Cardiac septum (tissue), 1 donor: ENCODE measurements at places on chromosomes 6 and 20. TPM values are rescaled to one million over a fixed set of nuclear protein-coding genes. Genes with fewer than 3 reads are reported as not detected.

DNA sequence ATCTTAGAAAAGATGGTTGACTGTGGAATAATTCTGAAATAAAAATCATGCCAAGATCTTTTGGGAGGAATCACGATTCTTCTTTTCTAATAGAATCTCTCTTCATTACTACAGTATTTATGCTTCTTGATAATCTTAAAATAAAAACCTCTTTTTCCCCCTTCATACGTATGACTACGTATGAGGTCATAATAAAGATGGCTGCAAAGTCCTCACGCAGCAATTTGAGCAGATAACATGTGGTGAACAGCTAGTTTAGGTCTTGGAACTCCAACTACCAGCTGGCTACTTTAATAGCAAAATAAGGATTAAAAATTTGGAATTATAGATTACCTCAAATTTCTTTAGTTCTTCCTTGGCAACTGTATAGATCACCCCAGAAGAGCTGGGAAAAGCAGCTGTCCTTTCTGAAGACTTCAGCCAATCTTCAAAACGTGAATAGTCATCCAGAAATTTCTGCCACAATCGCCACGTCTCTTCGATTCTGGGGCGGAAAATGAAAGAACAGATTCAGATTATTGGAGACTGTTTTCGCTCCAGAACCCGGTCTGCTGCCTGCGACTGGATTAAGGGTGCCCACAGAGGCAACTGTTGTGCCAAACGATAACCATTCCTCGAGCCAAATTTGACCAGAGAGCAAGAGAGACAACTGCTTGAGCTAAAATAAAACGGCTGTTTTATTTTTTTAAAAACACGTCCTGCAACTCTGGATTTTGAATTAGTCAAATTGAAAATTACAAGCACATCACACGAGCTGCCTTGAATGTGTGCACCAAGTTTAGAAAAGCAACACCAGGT lies 347.3 kb downstream of the ESR1 start:
- no peak for DNase-seq

RCAN2 gene
- 281 TPM for total RNA-seq

- peak; percentile 79 for DNase-seq
Observed at GRCh38 chr6:52551483-52552277, 25.2 kb downstream of the TRAM2 start.

DNA sequence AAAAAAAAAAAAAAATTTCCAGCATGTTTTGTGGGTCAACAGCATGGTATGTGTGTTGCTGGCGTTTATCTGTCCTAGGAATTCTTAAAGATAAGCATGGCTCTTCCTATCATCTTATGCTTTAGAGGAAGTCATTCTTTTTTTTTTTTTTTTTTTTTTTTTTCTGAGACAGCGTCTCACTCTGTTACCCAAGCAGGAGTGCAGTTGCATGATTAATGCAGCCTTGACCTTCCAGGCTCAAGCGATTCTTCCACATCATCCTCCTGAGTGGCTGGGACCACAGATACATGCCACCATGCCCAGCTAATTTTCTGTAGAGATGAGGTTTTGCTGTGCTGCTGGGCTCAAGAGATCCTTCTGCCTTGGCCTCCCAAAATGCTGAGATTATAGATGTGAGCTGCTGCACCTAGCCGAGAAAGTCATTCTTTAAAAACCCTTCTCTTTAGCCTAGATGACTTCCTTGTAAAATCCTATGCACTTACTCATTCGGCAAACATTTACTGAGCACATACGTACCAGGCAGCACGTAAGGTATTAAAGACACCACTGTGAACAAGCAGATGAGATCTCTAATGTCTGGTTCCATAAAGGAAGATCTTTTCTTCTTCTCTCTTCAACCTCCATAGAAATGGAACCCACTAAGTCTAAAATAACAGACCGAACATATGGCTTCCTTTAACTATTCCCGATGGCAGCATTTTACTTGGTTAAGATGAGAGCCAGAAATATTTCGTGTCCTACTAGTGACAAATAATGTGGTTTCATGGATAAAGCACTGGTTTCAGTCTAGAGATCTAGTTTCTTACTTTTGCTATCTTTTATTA lies 122.4 kb downstream of the RIN2 start:
- DNase-seq: no peak

DNA sequence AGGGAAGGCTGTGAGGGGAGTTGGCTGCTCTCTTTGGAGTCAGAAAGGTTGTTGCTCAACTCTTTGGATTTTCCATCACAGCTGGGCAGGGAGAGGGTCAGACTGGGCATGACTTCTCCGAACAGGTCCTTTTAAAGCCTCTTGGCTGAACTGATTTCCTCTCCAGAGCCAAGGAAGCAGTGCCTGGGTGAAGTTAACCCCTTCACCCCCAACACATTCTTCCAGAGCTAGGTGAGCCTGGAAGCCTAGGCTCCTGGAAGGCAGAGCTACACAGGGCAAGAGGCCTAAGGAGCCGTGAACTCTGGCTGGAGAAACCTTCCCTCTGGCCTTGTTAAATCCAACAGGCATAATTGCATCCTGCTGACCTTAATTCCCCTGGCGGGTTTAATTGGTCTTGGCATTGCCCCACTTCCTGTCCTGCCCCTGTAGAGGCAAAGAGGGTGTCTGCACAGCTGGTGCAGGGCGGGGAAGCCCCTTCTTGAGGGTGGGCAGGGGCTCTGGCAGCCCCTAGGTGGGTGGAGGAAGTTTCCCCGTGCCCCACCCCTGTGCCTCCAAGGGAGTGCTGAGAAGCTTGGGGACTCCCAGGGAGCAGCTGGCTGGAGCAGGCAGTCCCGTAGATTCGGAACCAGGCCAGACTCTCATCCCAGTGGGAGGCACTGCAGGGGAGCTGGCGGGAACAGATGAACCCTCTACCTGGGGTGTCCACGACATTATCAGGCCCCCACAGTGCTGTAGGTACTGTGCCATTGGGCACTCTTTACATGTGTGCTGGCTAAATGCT lies 3.6 kb upstream of the MYLK2 start:
- DNase-seq: no peak

DNA sequence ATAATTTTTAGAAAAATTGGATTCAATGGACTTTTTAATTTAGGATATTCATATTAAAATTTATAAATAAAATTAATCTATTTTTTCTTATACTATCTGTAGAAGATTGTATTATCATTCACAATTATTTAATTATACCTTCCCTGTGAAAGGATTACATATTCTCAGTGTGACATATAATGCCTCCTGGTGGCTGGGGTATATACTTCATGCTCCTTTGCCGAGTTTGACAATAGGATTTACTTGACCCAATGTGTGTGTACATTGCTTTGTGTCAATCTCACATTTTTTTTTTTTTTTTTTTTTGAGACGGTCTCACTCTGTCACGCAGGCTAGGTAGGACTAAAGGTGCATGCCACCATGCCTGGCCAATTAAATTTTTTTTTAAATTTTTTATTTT lies 230.0 kb upstream of the CHD6 start:
- DNase-seq: no peak

GRCh38 chr6:52352239-52353018 lies 9.5 kb upstream of the PAQR8 start:
- no peak for DNase-seq

GPR63 gene
- total RNA-seq: 1.8 TPM

DNA sequence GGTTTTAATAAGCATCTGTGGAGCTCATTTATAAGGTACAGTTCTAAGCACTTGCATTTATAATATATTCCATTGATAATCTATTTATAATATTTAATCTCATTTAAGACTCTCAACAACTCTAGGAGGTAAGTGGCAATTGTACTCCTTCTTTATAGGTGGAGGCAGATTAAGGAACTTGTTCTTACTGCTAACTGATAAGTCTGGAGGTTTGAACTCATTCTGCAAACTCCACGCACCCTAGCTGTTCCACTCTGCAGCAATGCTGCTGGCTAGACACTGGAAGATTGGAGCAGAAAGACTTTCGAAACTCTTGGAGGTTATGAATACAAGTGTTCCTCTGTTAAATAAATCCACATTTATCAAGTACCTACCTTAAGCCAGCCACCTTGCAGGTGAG lies 793 bp upstream of the HDAC2 start:
- no peak for DNase-seq

DNA sequence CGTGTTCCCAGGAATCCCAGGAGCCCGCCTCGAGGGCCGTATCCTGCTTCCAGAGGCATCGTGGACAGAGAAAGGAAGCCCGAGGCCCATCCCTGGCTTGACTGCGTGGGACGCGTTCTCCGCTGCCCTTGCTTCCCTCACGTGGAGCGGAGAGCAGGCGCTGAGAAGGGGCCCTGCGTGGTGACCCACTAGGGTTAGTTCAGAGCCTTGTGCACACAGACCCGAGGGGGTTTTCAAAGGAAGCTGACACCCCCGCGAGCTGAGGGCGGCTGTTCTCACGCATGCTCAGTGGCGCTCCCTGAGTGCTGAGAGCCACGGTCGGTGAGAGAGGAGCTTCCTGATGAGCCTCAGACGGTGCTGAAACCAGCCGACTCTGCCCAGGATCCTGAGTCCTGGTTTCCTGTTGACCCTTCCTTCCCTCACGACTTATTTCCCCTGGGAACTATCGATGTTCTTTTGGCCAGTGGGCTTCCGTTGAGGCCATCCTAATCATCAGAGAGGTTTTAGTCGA lies 28.9 kb upstream of the CCR6 start:
- no peak for DNase-seq
